ENCODE measurements at places on chromosomes 5 and 9. TPM values are rescaled to one million over a fixed set of nuclear protein-coding genes. Genes with fewer than 3 reads are reported as not detected.
A peak's percentile ranks its signal among the peaks of the same experiment; 100 is the strongest.

SLC36A3 gene
- total RNA-seq, result not detected

NMRK1 gene
- total RNA-seq, result 5.7 TPM

PSAT1 gene
- 98.9 TPM for total RNA-seq

FAM81B gene
- total RNA-seq, result not detected

BTNL3 gene
- not detected for total RNA-seq

NIPAL4 gene
- 0.18 TPM for total RNA-seq

SPINK4 gene
- total RNA-seq, result not detected

- H3K4me1 ChIP-seq, result no peaks in the 10 kb centered on the region
- DNase-seq, result no peak
- H3K36me3 ChIP-seq, result no peaks in the 10 kb centered on the region
- H3K27me3 ChIP-seq, result no peaks in the 10 kb centered on the region
Observed at GRCh38 chr9:18075253-18075952, 398.6 kb upstream of the ADAMTSL1 start.

GRCh38 chr9:129073404-129073803, 7.5 kb upstream of the DOLPP1 start:
- H3K4me3 ChIP-seq, result no peak overlapping the region
- no peaks in the 10 kb centered on the region for H3K4me1 ChIP-seq
- no peak overlapping the region for H3K27ac ChIP-seq
- peaks cover 3% of the 10 kb centered on the region for H3K36me3 ChIP-seq
- no peaks in the 10 kb centered on the region for H3K27me3 ChIP-seq

DNA sequence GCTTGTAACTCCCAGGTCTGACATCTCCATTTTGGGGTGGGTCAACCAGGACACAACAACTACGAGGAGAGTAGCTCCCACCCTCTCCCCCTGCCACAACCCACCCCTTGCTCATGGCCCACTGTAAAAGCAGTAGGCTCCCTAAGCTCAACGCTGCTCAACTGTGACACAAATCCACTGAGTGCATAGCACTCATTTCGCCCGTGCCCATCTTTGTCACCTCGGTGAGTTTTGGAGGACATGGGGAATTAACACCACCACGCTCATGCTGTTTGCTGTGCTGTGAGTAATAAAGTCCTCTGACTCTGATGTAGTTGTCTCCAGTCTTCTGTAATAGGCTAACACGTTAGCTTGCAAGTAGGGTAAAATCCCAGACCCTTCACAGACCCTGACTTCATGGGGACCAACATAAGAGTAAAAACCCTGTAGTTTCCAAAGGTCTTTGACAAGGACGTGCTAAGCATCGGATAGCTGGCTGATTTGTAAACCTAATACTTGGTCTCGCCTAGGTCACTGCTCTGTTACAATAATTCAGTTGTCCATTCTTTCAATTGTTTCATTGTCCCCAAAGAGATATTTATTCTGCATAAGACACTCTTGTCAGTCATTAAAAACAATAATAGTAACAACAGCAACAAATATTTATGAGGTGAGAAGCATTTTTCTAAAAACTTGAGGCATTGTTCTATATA, 7.7 kb downstream of the PLGRKT start:
- H3K27me3 ChIP-seq, result no peaks in the 10 kb centered on the region
- no peak for DNase-seq
- no peaks in the 10 kb centered on the region for H3K4me1 ChIP-seq
- H3K27ac ChIP-seq, result no peak overlapping the region
- H3K4me3 ChIP-seq, result no peak overlapping the region
- peaks cover 2% of the 10 kb centered on the region for H3K36me3 ChIP-seq

DNA sequence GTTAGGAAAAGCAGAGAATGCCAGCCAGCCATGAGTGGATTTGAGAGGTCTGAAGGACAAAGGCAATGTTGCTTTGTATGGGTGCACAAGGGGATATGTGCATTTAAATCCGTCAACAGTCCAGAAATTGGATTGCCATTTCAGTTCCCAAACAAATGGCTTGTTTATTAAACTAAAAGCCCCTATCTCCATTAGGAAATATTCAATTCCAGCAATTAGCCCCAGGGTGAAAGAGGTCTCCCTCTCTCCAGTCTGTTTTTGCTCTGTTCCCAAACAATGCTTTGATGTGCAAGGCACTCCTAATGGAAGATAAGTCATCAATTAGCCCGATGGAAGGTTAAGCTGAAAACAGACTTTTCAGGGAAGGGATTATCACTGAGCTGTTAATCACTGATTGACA, 101.3 kb downstream of the C9orf152 start:
- peaks cover 35% of the 10 kb centered on the region for H3K4me1 ChIP-seq
- peaks cover 13% of the 10 kb centered on the region for H3K36me3 ChIP-seq
- DNase-seq, result no peak
- no peak overlapping the region for H3K4me3 ChIP-seq
- H3K27ac ChIP-seq, result no peak overlapping the region
- no peaks in the 10 kb centered on the region for H3K27me3 ChIP-seq

GRCh38 chr9:120486347-120486746, 93.6 kb downstream of the CDK5RAP2 start:
- no peaks in the 10 kb centered on the region for H3K4me1 ChIP-seq
- no peak overlapping the region for H3K4me3 ChIP-seq
- no peaks in the 10 kb centered on the region for H3K27me3 ChIP-seq
- H3K36me3 ChIP-seq, result peaks cover 13% of the 10 kb centered on the region

DNA sequence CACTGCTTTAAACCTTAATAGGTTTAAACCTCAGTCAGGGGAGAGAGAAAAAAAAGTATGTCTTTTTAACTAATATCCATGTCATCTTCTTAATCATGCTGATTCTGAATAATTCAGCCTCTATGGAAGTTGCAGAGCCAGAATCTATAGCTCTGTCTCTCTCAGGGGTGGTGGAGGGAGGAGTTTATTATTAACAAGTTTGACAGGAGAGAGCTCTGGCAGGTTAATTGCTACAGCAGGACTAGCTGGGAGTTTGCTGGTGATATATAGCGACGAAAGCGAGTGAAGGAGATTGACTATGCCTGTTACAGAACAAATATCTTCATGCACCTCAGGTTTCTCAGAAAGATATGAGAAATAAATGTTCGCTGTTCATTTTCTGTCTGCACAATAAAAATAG, 586.4 kb downstream of the TLE4 start:
- H3K4me1 ChIP-seq, result peaks cover 6% of the 10 kb centered on the region
- H3K27ac ChIP-seq, result no peak overlapping the region
- H3K27me3 ChIP-seq, result no peaks in the 10 kb centered on the region

GRCh38 chr5:93078082-93079038, 502.7 kb downstream of the NR2F1-AS1 start:
- no peaks in the 10 kb centered on the region for H3K27me3 ChIP-seq
- DNase-seq, result peak; percentile 93
- peak overlapping the region; percentile 29 for H3K4me3 ChIP-seq
- no peaks in the 10 kb centered on the region for H3K36me3 ChIP-seq

GRCh38 chr9:34988218-34989002, 1.1 kb upstream of the DNAJB5 start:
- H3K36me3 ChIP-seq, result no peaks in the 10 kb centered on the region
- peak overlapping the region; percentile 10 for H3K27ac ChIP-seq
- no peak for DNase-seq
- peaks cover 4% of the 10 kb centered on the region for H3K27me3 ChIP-seq

DNA sequence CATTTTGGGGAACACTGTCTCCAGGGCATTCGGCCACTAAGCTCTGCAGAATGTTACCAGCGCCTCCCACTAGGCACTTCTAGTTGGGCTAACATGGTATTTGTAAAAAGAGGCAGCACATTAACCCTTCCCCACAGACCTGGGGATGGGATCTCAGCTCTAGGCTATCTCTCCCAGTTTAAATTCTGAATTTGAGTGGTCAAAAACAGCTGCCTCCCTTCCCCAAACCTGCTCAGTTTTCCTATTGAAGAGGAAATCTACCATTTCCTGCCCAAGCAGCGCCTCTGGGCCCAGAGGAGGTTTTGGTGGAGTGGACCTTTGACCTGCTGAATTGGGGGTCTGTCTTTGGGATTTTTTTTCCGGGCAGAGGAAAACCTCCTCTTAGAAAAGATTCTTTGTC, 53.2 kb downstream of the ENC1 start:
- no peaks in the 10 kb centered on the region for H3K36me3 ChIP-seq

DNA sequence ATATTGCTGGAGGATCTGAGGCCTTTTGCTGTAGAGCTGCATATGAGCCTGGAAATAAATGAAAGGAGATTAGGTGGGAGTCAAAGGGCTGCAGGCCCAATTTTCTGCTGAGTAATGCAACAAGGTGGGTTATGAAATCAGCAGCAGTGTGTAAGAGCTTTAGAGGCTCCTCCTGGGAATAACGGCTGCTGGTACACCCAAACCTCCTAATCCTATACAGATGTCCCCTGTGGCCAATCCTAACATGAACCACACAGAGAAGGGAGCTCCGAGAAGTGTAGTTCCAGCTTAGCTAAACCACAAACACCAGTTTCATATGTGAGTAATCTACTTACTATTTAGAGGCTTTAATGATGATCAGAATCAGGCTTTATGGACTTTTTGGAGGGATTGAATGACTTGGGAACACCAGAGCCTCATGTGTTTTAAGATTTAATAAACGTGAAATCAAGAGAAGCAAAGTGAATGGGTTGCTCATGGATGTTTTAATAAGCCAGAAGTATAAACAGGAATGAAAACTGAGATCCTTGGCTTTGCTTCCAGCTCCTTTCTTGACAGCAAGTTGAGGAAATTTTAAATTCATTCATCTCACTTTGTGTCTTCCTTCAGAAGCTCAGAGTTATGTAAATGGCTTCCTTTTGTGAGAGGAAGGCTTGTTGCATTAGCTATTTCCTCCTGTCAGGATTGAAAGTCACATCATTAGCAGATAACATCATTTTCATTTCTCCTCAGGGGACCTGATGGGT, 437.5 kb downstream of the TMEM232 start:
- no peak overlapping the region for H3K27ac ChIP-seq
- no peaks in the 10 kb centered on the region for H3K27me3 ChIP-seq
- no peak for DNase-seq
- no peaks in the 10 kb centered on the region for H3K36me3 ChIP-seq
- no peaks in the 10 kb centered on the region for H3K4me1 ChIP-seq

- H3K4me1 ChIP-seq, result no peaks in the 10 kb centered on the region
- no peaks in the 10 kb centered on the region for H3K36me3 ChIP-seq
- peaks cover 4% of the 10 kb centered on the region for H3K27me3 ChIP-seq
- DNase-seq, result no peak
Observed at GRCh38 chr9:92963831-92964606, 16.7 kb downstream of the FGD3 start.

- H3K4me1 ChIP-seq, result peaks cover 23% of the 10 kb centered on the region
- DNase-seq, result peak; percentile 59
- H3K36me3 ChIP-seq, result peaks cover 25% of the 10 kb centered on the region
- no peaks in the 10 kb centered on the region for H3K27me3 ChIP-seq
- H3K27ac ChIP-seq, result peak overlapping the region; percentile 24
- no peak overlapping the region for H3K4me3 ChIP-seq
Observed at GRCh38 chr9:136011703-136012496, 50.7 kb upstream of the UBAC1 start.

- H3K4me3 ChIP-seq, result peak overlapping the region; percentile 83
- no peaks in the 10 kb centered on the region for H3K36me3 ChIP-seq
- no peak overlapping the region for H3K27ac ChIP-seq
- H3K4me1 ChIP-seq, result peaks cover 5% of the 10 kb centered on the region
- no peaks in the 10 kb centered on the region for H3K27me3 ChIP-seq
Observed at GRCh38 chr5:127028822-127029457, 1.4 kb downstream of the MARCHF3 start.

- peaks cover 34% of the 10 kb centered on the region for H3K27me3 ChIP-seq
- peaks cover 2% of the 10 kb centered on the region for H3K4me1 ChIP-seq
- no peak overlapping the region for H3K27ac ChIP-seq
- DNase-seq, result no peak
- no peak overlapping the region for H3K4me3 ChIP-seq
Observed at GRCh38 chr9:98712987-98713386, 4.3 kb upstream of the GABBR2 start.

GRCh38 chr5:127011153-127011552, 19.2 kb downstream of the MARCHF3 start:
- peak; percentile 97 for DNase-seq
- H3K4me3 ChIP-seq, result no peak overlapping the region
- H3K4me1 ChIP-seq, result peaks cover 4% of the 10 kb centered on the region
- no peaks in the 10 kb centered on the region for H3K27me3 ChIP-seq

GRCh38 chr9:98790842-98791607, 5.3 kb downstream of the ANKS6 start:
- H3K36me3 ChIP-seq, result peaks cover 15% of the 10 kb centered on the region
- H3K4me3 ChIP-seq, result no peak overlapping the region
- H3K27me3 ChIP-seq, result no peaks in the 10 kb centered on the region

DNA sequence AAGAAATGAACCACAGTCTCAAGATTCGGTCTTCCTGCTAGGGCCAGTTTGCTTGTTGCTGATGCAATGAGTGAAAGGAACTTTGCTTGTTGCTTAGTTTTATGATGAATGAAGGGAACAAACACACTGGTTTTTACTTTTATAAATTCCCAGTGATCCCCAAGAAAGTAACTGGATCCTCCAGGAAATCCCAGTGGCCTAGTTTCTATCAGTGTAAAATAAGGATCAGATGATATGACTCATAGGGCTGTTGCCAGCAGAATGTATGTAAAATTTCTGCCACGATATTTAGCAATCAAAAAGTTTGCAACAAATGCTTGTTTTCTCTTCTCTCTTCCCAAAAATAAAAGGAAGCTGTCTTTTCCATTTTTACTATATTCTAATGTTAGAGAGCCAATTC, 160.1 kb upstream of the CDKN2B start:
- H3K36me3 ChIP-seq, result no peaks in the 10 kb centered on the region
- no peaks in the 10 kb centered on the region for H3K27me3 ChIP-seq
- no peak overlapping the region for H3K4me3 ChIP-seq
- DNase-seq, result peak; percentile 79

GRCh38 chr9:125805057-125805456, 57.9 kb downstream of the PBX3 start:
- H3K27ac ChIP-seq, result no peak overlapping the region
- no peak overlapping the region for H3K4me3 ChIP-seq
- no peaks in the 10 kb centered on the region for H3K27me3 ChIP-seq
- peak; percentile 81 for DNase-seq
- H3K36me3 ChIP-seq, result no peaks in the 10 kb centered on the region
